LHCN-M2 (cell line): ENCODE measurements at places on chromosomes 11 and 22. TPM values are rescaled to one million over a fixed set of nuclear protein-coding genes. Genes with fewer than 3 reads are reported as not detected.

The ART1 gene
- not detected in 2 replicates for total RNA-seq

The FAM83F gene
- not detected in 2 replicates for total RNA-seq

The ENTHD1 gene
- not detected in 2 replicates for total RNA-seq

DNA sequence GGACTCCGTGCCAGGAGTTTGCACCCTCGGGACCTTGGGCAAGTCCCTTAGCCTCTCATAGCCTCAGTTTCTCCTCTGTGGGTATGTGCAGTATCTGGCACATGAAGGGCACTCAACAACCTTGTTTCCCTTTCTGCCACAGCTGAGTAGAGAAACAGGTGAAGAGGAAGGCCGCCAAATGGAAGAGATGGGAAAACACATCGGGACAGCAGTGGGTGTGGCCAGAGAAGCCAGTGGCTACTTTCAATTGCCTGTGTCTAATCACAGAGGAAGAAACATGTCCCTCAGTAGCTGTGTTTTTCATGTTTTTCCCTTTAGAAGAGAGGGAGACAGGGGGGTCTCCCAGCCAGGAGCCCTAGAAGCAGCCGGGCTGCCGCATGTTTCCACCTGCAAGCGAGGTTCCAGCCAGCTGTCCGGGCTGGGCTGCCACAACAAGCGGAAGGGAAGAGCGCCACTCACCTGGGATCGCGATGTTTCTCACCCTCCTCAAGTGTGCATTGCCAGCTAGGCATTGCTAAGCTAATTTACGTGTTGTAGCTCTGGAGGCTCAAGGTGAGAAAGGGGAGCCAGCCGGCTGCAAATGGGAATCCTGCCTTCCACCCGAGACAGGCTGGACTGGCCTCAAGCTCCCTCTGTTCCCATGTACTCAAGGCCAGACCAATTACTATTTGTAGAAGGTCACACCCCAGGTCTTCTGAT is 16.7 kb downstream of the ASPHD2 start:
- no peak for DNase-seq

DNA sequence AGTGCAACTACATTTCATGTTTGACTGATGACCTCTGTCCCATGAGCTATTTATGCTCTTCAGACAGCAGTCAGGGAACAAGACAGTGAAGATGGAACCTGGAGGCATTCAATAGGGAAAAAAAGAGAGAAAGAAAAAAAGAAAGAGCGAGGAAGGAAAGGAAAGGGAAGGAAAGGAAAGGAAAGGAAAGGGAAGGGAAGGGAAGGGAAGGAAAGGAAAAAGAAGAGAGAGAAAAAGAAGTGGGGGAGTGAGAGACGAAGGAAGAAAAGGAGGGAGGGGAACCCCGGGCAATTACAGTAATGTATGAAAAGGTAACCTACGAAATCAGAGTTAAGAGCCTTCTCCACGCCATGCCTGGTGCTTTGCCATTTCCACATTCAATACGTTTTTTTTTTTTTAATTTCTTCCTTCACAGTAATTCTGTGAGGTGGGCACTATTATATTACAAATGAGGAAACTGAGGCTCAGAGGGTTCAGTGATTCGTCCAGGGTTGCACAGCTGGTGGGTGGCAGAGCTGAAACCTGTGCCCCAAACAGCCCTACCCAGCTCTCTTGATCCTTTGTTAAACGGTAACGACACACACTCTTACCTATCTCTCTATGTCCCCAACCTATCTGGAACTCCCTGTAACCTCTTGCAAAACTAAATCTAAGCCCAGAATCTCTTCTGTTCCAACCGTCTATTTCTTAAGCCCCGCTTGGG is 39.3 kb downstream of the ETS1 start:
- no peak for DNase-seq

DNA sequence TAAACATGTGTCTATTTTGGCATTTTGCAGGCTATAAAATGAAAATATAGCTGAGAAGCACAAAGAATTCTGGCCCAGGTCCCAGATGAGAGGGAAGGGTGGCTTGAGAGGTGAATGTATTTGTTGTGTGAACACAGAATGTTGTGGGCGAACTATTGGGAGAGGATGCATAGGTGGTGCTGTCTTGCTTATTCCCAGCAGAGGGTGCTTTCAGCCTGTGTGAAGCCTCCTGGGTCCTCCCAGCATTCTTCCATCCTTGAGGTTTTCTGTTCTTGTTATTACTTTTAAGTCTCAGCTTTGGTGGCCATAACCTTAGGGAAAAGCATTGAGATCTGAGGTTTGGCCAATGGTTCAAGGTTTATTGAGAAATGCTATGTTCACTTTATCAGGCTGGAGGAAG is 108.7 kb upstream of the SNX19 start:
- DNase-seq: peak; percentile 54

- DNase-seq: no peak
Observed at GRCh38 chr22:47965896-47966295, 1203.4 kb downstream of the TBC1D22A start.

DNA sequence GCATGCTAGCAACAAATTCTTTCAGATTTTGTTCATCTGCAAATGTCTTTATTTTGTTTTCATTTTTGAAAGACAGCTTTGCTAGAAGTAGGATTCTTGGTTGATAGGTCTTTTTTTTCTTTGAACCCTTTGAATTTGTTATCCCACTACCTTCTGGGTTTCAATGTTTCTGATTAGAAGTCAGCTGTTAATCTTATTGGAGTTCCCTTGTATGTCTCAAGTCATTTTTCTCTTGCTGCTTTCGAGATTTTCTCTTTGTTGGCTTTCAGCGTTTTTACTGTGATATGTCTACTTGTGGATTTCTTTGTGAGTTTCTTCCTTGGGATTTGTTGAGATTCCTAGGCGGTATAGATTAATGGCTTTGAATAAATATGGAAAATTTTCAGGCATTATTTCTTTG is 27.2 kb upstream of the MS4A8 start:
- DNase-seq: no peak

DNA sequence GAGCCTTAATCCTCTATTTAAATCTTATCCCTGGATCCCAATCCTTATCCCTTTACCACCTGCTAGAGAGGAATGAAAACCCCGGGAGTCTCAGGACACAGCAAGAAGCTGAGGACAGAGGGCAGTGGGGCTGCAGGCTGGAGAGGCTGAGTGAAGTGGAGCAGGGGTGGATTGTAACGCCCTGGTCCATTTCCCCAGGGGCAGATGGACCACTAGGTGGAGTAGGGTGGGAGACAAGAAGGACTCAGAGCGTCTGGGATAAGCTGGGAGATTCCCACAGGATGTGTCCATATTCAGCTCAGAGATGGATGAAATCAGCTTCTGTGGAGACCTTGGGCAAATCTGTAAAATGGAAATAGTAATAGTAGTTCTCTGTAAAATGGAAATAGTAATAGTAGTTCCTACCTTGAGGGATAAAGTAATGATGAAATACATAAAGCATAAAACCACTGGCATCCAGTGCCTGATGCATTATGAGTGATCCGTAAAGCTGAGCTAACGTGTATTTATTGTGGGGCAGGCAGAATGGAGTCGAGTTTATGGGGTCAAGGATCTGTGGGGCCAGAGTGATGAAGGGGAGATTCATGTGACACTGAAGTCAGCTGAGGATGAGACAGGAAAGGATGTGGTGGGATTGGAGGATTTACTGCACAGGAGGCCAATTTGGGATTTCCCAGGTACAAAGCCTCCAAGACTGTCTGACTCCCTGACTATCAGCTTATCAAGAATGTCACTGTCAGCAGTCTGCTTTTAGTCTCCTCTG is 1.9 kb upstream of the ROBO4 start:
- peak; percentile 36 for DNase-seq

- DNase-seq: no peak
Observed at GRCh38 chr11:11289669-11290068, 63.4 kb downstream of the CSNK2A3 start.

DNA sequence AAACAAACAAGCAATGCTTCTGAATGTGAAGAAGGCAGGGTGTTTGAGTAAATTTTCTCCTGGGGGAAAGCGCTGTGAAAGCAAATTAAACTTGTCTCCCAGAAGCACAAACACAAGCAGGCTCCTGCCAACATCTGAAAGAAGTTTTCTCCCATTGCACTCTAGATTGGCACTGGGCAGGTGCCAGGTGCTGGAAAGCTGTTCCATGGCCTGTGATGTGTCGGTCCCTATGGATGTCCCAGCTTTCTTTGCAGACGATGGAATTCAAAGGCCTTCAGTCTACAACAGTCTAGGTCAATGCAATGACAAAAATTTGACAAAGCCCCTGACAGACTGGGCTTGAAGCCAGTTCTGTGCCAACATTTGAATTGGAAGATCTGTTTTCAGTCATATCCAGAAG is 246.1 kb upstream of the NARS2 start:
- DNase-seq: no peak

DNA sequence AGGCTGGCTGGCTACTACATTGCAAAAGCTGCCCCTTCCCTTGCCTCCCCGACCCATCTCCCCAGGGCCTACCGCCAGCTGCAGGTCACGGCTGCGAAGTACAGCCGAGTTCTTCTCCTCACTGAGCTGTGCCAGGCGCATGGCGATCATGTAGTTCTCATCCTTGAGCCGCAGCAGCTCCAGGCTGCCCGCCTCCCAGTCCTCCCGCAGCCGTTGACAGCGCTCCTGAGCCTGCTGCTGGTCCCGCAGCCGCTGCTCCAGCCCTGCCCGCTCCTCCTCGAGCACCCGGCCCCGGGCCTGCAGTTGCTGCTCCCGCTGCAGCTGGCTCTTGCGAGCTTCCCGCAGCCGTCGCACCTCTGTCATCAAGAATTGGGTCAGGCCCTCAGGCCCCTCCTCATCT is 3.3 kb downstream of the CARD10 start:
- DNase-seq: no peak
